ENCODE measurements at places on chromosomes 4 and X.

GRCh38 chr4:143404555-143404954 is 67.9 kb downstream of the GAB1 start:
- no peak for DNase-seq

- DNase-seq = no peak
Observed at GRCh38 chrX:31590581-31591114, 518.8 kb upstream of the FTHL17 start.

DNA sequence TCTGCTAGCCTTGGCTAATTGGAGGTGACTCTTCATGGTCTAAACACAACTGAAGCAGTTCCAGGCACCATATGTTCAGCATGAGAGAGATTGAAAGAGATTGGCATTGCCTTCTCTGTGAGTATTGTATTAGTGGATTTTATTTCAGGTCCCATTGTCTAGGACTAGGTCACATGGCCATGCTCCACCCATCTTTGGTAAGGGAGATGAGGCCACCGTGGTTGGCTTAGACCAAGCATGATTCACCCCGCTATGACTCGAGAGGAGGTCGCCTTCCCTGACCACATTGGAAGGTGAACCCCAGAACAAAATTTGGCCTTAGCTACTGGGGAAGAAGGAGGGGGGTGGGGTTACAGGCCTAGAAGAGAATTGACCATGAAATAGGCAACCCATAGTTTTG is 109.9 kb upstream of the BCOR start:
- no peak for DNase-seq

- no peak for DNase-seq
Observed at GRCh38 chr4:145483514-145483913, 1.9 kb downstream of the SMAD1 start.

GRCh38 chrX:111447298-111447697 is 35.3 kb upstream of the DCX start:
- DNase-seq = no peak

DNA sequence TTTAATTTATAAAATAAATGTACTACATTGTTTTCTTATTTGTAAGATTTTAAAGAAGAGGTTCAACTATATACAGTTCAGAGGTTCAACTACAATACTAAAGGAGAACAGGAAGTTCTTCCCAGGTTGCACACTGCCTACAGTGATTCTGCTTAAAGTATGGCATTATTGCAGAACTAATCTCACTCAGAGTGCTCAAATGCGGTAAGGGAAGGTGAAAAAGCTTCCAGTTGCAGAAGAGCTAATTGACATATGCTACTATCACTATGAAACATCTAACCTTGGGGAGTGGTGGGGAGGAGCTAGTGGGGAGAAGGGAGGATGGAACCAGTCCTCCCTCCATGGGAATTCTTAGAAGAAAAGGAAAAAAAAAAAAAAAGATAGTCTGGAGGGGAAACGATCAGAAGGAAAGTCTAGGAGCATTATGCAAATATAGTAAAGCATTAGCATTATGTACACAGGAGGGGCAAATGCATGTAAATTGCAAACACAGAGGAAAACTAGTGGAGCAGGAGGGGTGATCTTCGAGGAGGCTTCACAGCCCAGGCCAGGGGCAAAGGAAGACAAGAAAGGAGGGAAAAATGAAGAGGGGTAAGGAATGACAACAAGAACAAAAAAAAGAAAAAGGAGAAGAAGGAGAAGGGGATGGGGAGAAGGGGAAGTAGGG is 32.0 kb upstream of the MMAA start:
- no peak for DNase-seq

DNA sequence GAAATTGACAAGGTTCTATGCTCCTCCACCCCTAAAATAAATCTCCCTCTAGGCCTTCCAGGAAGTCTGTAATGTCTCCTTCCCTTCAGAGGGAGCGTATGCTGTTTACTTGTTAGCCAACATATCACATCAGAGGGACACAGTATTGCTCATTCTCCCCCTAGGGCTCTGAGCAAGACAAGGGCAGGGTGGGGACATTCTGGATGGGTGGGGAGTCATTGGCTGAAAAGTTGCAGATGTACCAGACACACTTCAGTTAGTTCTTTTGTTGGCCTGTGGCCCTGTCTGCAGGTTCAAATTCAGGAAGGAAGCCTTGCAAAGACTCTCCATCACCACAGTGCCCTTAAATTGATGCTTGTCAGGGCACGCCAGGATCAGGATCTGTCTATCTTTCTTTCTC is 106.3 kb upstream of the TEX13D start:
- DNase-seq = no peak

- no peak for DNase-seq
Observed at GRCh38 chr4:47560682-47561081, 75.6 kb downstream of the ATP10D start.

DNA sequence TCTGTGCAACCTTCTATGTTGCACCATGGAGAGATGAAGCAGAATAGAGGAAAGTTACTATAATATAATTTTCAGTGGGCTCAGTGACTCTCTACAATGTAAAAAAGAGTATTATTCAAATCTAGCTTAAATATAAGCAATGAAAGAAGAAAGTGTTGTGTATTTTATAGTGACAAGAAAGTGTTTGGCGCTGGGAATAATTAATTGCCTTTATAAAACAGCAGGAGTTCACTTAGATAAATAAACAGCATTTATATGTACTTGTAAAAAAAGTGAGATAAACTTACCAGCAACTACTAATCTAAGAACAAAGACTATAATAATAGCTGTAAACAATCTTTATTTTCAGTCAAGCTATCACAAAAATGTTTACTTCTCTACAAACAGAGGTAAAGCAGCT is 488.9 kb upstream of the PCDH10 start:
- no peak for DNase-seq

- no peak for DNase-seq
Observed at GRCh38 chr4:108270466-108271450, 102.0 kb upstream of the LEF1 start.

DNA sequence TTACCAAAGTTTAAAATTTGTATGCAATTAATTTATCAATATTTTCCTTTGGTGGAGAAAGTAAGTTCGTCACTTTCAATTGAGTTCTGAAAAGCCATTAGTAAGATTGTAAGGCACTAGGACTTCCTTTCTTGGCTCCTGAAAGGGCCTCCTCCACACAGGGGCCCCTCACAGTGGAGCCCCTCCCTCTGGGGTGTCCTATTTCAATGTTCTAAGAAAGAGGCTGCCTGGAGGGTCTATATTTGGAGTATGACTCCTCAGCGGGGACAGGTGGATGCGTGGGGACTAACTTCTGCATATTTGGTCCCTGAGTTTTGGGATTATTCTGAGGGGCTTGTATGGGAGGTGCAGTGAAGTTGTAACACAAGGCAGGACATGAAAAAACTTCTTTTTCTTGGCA is 1.6 kb upstream of the ARMCX4 start:
- DNase-seq = no peak

DNA sequence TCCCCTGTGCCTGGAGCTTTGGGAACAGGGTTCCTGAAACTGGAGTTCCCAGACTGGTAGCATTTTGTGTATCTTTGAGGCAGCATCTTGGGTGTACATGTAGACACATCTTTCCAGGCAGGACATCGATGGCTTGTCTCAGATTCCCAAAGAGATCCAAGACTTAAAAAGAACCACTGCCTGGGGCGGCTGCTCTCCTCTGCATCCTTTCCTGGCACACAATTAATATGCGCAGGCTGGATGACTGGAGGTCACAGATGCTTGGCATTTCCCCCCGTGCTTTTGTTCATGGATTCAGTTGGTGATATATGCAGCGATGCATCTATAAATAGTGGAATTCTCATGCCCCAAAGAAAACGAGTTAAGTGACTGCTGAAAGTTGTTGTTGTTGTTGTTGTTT is 80.5 kb downstream of the CLDN34 start:
- no peak for DNase-seq

DNA sequence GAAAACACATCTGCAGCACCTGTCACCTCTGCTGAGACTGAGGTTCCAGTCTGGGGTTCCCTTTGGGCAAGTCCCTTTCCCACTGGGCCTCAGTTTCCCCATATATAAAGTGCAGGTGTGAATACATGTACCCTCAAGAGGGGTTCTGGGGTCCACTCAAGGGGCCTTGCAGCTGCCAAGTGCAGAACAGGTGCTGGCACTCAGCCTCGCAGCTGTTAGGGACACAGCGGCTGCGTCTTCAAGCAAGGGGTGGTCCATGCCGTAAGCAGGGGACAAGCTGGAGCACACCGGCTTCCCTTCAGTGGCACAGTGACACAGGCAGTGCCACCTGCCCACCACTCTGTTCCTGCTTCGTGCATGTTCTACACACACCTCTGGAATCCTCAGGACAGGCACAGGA is 86.9 kb upstream of the PSAPL1 start:
- no peak for DNase-seq

DNA sequence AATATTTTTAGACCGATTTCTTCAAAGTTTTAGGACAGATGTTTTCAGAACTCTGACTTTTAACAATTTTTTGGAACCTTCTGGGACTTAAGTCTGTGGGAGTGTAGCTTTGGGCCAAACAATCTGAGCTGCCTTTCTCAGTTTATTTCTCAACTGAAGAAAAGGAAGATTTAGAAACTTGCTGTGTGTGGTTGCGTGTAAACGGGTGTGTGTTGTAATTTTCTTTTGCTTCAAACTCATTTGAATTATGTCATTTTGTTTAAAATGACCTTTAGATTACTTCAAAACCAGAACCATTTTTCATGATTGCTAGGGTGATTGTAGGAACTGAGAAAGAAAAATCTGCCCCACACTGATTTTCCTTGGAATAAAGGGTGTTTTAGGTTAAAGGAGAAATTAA is 577.7 kb upstream of the GALNTL6 start:
- no peak for DNase-seq

Data from stimulated activated CD4-positive, alpha-beta T cell treated with anti-CD3 and anti-CD28 coated beads, Interleukin-15, amount 100 ng/mL, for 1 hour (primary cell).